Tongue (tissue), 3 donors: ENCODE measurements at places on chromosomes 12 and 14.

DNA sequence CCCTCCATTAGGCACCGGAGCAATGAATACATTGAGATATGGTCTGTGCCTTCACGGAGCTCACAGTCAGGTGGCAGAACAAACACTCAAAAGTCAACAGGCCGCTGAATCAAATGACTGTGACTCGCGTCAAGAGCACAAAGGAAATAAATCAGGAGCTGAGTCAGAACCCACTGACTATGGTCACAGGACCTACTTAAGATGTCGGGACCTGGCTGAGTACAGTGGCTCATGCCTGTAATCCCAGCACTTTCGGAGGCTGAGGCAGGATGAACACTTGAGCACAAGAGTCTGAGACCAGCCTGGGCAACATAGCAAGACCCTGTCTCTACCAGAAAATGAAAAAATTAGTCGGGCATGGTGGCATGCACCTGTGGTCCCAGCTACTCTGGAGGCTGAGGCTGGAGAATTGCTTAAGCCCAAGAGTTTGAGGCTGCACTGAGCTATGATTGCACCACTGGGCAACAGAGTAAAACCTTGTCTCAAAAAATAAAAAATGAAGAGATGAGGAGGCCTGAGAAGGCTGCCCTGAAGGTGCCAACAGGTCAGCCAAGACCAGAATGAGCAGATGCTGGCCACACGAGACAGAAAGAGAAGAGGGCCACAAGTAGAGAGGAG lies 19.9 kb downstream of the TMEM233 start:
- DNase-seq, result no peak

- DNase-seq, result peak; percentile 72
Measured at GRCh38 chr12:92503029-92503931, 199.5 kb upstream of the PLEKHG7 start.

- peak; percentile 39 for DNase-seq
Measured at GRCh38 chr12:12334367-12335040, 15.5 kb downstream of the MANSC1 start.

DNA sequence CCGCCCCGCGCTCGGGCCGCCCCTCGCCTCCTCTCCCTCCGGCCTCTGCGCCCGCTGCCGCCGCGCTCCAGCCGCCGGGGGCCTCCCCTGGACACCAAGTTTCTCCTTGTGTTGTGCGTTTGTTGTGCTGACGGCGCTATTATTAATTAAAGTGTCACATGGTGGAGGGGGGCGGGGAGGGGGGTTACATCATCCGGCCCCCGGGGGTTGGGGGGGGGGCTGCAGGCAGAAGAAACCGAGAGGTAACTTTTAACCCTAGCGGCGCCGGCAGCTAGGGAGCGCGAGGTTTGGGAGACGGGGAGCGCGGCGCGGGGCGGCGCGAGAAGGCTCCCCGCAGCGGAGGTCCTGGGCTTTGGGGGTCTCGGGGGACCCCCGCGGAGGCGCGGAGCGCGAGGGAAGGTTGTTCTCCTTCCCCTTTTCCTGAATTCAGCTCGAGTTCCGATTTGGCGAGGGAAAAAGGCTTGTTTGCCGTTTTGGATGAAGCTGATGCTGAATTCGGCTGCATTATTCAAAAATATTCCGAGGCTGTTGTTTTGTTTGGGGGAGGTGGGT lies at the start of gene HRK:
Gene HRK (minus strand): TSS at position 117 of the 552 bp plus-strand sequence. CDS start 134 bp downstream, outside the sequence.
- peak; percentile 49 for DNase-seq

DNA sequence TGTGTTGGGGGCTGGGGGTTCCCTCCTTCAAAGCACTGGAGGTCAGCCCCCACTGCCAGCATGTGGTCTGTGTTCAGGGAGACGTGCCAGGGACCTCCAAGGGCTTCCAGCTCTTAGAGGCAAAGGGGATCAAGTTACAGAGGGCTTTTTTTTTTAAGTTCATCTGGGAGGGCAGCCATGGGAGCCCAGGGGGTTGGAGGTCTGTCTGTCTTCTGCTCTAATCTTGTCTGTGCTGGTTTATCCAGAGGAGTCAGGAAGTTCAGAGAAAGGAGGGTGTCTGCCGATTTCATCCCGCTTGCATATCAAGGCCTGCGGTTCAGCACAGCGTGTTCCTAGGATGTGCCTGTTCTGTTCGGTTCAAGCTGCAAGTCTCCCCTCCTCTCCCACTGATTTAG lies 72.2 kb downstream of the TMEM132C start:
- DNase-seq, result no peak

GRCh38 chr12:64736771-64737170 lies 22.4 kb downstream of the GNS start:
- DNase-seq, result no peak

DNA sequence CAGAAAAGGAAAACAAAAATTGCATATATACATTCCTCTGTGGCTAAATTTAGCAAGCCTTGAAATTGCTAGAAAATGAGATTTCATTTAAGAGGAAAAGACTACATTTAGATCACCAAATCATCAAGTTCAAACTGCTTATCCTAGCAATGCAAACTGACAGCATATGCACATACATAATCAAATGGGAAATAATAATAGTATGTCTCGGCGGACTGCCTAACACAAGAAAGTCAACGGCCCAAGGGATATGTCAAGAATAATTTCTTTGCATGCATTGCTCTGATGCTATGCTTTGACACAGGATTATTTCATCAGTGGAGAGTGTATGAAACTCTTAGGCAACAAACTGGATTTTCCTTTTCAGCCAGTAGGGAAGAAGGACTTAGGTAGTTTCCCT lies 107.9 kb downstream of the KCNC2 start:
- no peak for DNase-seq

- DNase-seq, result no peak
Measured at GRCh38 chr12:72432037-72432604, 160.0 kb downstream of the TRHDE start.

DNA sequence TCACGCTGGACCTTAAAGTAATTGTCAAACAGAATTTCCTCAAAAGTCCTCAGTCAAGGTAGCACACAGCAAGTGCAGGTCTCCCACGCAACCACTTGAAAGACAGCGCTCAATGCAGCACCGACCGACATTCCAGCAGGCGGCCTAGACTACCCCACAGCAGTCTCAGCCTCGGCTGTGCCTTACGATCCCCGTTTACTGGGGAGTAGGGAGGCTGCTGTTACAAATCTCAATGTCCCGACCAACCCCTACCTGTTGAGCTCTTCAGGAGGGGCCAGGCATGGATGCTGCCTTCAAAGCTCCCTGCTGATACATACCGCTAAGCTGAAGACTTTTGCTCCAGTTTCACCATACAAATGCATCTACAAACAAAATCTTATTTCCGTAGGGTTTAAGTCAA lies 21.8 kb downstream of the VPS37B start:
- DNase-seq, result no peak

DNA sequence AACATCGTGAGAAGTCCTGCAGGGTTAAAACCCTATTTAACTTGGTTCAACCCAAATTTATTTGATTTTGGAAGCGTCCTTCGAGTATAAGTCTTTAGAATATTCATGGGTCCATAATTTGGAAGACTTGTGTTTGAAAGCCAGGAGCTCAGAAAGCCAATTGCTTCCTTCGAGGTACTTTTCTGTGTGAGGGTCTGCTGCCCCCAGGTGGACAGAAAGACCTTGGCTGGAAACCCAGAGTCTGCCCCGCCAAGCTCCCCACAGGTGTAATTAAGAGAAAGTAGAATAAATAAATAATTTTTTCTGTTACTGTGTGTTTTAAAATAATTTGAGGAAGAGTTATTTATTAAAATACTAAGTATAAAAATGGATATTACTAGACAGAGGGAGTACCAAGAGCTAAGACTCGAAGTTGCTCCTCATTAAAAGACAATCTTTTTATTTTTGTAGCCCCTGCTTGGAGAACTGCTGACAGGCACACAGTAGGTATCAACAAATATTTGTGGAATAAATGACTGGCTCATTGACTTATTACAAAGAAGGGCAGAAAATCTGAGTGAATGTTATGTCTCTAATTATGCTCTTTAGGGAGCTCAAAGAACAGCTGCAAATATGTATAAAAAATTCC lies 105.8 kb downstream of the PAH start:
- peak; percentile 58 for DNase-seq

DNA sequence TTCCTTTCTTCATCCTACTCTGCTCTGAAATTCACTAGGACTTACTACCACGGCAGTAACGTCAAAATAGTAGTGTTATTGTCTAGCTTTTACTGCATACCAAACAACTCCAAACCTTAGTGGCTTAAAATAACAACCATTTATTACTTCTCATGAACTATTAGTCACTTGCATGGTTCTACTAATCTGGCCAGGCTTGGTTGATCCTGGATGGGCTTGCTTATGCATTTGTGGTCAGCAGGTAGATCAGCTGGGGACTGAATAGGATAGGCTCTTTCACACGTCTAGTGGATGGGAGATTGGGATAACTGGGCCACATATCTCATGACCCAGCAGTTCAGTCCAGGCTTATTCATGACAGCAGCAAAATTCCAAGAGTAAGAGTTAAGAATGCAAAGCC lies 9.4 kb upstream of the SLC35F4 start:
- DNase-seq, result no peak

GRCh38 chr12:107446476-107446875 lies 239.1 kb upstream of the PWP1 start:
- DNase-seq, result no peak

DNA sequence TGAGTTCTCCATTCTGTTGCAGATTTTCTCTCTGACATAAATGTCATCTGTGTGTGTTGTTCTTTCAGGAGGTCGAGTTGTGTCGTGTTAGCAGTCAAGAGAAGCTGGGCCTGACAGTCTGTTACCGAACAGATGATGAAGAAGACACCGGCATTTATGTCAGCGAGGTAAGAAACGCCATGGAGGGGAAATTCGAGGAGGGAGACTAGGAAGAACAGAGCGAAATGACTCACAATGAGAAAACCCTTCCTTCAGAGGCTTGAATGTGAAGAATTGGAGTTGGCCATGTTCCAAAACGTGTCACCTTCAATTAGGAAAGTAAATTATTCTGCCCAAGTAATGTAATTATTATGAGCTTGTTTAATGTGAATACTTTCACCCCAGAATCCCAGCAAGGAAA lies 364.5 kb downstream of the PDZRN4 start:
- no peak for DNase-seq

DNA sequence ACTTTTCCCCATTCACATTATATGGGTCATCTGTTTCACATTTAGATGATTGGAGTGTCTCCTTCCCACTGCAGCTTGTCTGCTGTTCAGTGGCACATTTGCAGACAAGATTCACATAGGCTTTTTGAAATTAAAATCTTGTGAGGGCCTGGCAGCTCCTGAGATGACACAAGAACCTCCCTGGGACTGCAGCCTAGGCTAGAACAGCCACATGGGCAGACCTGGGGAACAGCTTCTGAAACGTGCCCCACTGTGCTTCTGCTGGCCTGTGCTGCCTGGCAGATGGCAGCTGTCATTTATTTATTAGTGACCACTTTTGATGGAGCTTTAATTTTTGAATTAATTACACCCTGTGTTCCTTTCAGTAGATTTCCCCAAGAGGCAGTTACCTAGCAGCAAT lies 137.4 kb downstream of the GRIP1 start:
- DNase-seq, result no peak

DNA sequence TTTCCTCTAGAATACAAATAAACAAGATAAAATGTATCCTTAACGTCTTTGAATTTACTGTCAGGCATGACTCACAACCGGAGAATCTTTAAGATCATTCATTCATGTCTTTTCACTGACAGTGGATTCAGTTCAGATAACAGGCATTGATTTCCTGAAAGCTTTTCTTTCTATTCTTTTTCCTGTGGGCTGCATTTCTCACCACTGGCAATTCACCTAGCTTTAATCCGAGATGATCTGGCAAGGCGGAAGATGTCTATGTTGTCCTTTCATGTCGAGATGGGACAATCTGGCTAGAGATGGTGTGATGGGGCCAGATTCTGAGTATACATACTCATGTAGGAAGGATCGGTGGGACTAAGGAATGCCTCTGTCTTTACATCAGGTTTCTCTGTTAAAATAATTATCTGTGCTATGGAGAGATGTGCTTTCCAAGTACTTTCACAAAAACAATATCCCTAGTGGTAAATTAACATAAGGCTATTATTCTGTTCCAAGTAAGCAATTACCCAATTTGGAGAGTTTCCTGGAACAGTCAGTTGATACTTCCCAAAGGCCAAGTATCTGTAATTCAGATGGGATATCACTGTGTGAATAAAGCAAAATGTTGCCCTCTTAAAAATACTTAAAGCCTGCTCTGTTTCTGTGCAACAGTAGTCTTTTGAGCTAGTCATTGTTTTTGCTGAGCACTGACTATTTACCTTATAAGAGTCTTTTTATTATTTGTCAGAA lies 17.8 kb downstream of the ACSS3 start:
- DNase-seq, result peak; percentile 65

DNA sequence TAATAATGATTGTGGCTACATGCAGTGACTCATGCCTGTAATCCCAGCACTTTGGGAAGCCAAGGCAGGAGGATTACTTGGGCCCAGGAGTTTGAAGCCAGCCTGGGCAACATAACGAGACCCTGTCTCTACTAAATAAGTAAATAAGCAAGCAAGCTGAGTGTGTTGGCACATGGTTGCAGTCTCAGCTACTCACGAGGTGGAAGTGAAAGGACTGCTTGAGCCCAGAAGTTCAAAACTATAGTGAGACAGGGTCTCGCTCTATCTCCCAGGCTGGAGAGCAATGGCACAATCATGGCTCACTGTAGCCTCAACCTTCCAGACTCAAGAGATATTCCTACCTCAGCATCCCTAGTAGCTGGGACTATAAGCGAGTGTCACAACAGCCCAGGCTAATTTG lies 64.7 kb downstream of the RPS6KA5 start:
- DNase-seq, result no peak

GRCh38 chr14:20866963-20867362 lies 24.2 kb upstream of the RNASE3 start:
- DNase-seq, result peak; percentile 16

DNA sequence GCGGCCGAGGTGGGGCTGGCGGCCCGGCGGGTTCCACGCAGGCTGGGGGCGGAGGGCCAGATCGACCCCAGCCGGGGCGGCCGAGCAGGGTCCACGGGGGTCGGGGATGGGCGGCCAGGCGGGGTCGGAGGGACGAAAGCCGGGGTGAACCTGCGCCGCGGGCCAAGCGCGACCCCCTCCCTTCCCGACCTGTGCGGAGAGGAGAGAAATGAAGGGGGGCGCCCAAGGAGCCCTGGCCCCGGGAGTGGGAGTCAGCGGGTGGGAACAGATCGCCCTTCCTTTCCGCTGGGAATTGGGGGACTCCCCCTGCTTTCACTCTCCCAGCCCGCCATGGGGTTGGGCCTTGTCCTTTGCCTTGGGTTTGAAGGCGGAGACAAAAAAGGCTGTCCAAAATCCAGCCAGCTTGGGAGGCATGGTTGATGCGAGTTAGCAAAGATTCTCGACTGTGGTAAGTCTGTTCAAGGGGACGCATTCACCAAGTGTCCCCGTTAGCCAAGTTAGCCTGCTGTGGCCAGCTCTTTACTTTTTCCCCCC lies 559 bp upstream of the CKAP4 start:
- DNase-seq, result peak; percentile 81

DNA sequence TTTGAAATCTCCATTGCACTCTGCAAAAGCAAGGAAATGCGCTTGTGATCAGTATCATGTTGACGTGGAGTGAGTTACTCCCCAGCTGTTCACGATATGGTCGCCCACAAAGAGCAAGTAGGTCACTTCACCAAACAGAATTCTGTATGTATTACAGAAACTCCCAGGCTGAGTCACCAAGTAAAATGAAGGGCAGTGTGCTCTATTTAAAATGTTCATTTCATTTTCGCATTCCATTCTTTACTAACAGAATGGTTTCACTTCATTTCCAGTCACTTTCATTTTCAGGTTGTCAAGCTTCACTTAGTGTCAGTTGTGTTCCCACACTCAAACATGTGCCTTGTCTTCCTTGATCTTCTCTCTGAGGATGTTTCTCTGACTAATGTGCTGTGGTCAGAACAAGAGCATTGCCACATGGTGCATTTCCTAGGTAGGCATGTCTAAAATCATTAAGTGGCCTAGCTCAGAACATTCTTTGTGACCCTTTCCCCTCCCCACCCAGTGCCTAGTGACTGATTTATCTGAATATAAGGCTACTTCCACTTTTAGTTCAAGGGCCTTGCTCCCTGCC lies 391.2 kb downstream of the RAD51B start:
- DNase-seq, result peak; percentile 58
